ENCODE measurements at places on chromosomes 4 and X.
A peak's percentile ranks its signal among the peaks of the same experiment; 100 is the strongest.

- DNase-seq: no peak
These were observed 29.8 kb upstream of the STOX2 start for GRCh38 chr4:183875251-183875825.

DNA sequence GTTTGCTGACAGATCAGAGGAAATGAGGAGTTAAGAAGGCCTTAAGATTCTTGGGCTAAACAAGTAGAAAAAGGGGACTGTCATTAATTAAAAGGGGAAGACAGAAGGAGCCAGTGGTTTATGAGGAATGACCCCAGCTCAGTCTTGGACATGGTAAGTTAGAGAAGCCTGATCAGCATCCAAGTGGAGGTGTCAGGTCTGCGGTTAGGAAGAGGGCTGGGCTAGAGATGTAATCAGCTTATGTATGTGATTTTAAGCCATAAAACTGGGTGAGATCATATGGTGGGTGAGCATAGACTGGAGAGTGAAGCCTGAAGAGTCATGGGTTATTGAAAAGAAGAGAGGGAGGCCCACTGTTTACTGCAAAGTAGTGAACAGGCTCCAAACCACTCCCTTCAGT, 246.1 kb downstream of the NR3C2 start:
- DNase-seq: no peak

GRCh38 chr4:28254003-28254402, 1393.4 kb downstream of the STIM2 start:
- DNase-seq: no peak

- no peak for DNase-seq
These were observed 11.2 kb downstream of the CDKN2AIP start for GRCh38 chr4:183455431-183456195.

- DNase-seq: peak; percentile 3
These were observed 87.2 kb downstream of the AREG start for GRCh38 chr4:74531963-74532794.

DNA sequence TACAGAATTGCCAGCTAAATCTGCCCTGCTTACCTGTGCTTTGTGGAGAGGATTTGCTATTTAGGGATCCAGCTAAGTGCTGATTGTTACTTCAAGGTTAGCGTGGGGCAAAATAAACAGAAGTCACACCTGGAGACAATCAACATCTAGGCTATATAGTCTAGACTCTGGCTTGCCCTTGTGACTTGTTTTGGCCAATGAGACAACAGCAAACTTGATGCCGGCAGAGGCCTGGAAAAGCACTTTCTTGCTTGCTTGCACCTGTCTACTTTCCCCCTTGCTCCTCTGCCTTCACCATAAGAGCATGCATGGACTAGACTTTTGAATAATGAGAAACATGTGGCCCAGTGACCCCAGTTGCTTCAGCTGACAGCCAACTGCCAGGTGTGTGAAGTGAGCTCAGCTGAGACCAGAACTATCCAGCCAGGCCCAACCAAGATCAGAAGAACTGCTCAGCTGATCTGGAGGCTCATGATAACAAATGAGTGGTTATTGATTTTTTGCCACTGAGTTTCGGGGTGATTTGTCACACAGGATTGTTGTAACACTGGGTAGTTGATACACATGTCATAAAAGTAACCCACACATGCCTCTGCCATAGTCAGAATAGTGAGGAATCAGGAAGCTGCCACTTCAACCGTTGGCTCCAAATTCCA, 164.4 kb downstream of the RBMX2 start:
- DNase-seq: no peak

DNA sequence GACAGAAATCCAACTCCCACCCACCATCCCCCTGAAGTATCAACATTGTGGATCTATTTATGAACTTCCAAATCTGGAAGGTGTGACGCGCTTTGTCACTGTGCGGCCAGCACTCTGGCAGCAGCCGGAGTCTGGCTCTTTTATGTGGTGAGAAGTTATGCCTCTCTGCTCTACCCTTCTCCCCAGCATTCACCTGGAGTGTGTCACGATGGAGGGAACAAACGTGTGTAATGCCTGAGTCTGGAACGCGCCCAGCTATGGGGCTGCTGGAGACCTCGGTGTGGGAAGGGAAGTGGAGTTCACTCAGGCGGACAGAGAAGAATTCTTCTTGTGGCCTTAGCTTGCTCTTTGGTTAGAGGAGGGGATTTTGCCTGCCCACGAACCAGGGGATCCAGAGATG, 222.1 kb upstream of the RPL34 start:
- DNase-seq: no peak

DNA sequence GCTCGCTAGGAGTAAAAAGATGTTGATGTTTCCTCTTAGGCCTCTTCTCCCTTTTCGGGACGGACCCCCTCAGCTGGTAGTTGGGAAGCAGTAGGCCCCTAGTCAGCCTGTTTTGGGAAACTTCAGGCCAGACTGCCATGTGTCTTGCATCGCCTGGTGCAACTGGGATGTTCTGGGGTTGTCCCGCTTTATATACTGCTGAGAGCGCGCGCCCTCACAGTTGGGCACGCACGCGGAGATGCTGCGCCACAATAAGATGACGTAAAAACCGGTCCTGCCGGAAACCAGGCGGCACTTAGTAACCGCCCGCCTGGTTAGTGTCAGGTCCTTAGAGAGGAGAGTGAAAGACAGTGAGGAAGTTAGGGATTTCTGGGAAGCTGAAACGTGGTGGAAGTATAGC, 231.3 kb upstream of the CT83 start:
- DNase-seq: no peak

GRCh38 chrX:39398215-39398962, 597.1 kb downstream of the MID1IP1 start:
- DNase-seq: no peak
